Ovary (tissue), 10 donors: ENCODE measurements at places on chromosomes 6 and 20.
A peak's percentile ranks its signal among the peaks of the same experiment; 100 is the strongest.

DNA sequence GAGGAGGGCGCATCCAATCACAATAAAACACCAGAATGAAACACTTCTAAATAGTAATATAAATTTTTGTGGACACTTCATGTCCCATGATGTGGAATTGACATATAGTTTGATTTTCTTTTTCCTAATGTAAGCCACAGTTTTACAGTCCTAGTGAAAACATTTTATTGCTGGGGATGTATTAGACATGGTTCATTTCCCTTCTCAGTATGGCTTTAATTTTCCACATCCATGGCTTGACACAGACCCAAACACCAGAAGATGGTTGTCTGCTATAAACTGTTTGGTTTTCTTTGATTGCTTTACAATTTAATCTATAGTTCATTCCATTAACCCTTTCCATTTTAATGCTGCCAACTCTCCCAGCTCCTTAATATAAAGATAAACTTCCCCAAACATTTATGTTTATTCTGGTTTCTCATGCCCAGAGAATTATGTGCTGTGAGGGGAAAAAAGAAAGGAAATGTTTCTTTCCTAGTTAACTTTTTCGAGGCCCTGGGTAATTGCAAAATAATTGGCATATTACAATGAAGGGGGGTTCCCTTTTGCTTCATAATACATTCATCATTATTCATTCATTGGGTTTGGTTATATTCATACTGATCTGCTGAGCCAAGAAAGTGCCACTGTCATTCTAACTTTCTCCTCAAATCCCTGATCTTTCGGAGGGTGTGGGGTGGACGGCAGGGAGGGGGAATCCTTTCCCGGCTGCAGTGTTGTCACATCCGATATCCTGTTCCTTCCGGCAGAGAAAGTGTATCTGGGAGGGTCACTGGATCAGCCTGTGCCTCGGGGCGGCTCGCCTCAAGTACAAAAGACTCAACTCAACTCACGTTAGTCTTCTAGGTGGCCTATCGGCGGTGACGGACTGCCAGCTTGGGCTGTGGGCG, 127.6 kb upstream of the TFAP2D start:
- H3K36me3 ChIP-seq = no peaks in the 10 kb centered on the region
- H3K4me1 ChIP-seq = no peaks in the 10 kb centered on the region
- H3K27ac ChIP-seq = no peak overlapping the region
- H3K4me3 ChIP-seq = no peak overlapping the region

- H3K27ac ChIP-seq = no peak overlapping the region
- no peaks in the 10 kb centered on the region for H3K36me3 ChIP-seq
- H3K4me3 ChIP-seq = no peak overlapping the region
Measured at GRCh38 chr6:170082067-170082466, 208.8 kb downstream of the DLL1 start.

DNA sequence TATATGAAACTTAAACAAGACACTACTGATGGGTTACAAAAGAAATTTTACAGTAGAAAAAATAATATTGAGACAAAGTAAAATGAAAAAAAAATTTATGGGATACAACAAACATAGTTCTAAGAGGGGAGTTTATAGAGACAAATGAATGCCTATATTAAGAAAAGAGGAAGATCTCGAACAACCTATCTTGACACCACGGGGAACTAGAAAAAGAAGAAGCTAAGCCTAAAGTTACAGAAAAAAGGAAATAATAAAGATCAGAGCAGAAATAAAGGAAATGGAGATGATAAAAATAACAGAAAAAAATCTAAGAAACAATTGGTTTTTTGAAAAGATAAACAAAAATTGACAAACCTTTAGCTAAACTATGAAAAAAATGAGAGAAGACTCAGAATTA, 9.1 kb upstream of the ECHDC1 start:
- H3K4me3 ChIP-seq = no peak overlapping the region
- no peak overlapping the region for H3K27ac ChIP-seq
- H3K36me3 ChIP-seq = no peaks in the 10 kb centered on the region
- no peak for DNase-seq
- no peaks in the 10 kb centered on the region for H3K27me3 ChIP-seq
- H3K4me1 ChIP-seq = no peaks in the 10 kb centered on the region

DNA sequence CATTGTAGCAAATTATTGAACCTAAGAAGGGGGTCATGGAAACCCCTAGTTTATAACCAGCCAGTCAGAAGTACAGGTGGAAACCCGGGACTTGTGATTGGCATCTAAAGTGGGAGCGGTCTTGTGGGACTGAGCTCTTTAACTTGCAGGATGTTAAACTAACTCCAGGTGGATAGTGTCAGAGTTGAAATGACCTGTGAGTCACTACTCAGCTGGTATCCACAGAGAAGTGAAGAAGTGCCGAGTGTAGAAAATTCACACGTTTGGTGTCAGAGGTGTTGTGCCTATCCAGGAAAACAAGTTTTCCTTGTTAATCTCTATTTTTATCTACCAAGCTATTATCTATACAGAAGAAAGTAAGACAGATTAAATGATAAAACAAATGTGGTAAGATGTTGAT, 179.7 kb downstream of the ADGRG6 start:
- no peaks in the 10 kb centered on the region for H3K36me3 ChIP-seq
- no peaks in the 10 kb centered on the region for H3K4me1 ChIP-seq
- no peaks in the 10 kb centered on the region for H3K27me3 ChIP-seq
- no peak for DNase-seq

- DNase-seq = no peak
- no peaks in the 10 kb centered on the region for H3K36me3 ChIP-seq
- H3K4me1 ChIP-seq = peaks cover 2% of the 10 kb centered on the region
- no peaks in the 10 kb centered on the region for H3K27me3 ChIP-seq
- H3K4me3 ChIP-seq = no peak overlapping the region
Measured at GRCh38 chr6:43683708-43684455, 3.7 kb downstream of the MRPS18A start.

GRCh38 chr6:106530026-106530425, 99.3 kb downstream of the RTN4IP1 start:
- no peaks in the 10 kb centered on the region for H3K4me1 ChIP-seq
- H3K27me3 ChIP-seq = no peaks in the 10 kb centered on the region
- H3K27ac ChIP-seq = no peak overlapping the region
- H3K4me3 ChIP-seq = no peak overlapping the region
- DNase-seq = no peak

DNA sequence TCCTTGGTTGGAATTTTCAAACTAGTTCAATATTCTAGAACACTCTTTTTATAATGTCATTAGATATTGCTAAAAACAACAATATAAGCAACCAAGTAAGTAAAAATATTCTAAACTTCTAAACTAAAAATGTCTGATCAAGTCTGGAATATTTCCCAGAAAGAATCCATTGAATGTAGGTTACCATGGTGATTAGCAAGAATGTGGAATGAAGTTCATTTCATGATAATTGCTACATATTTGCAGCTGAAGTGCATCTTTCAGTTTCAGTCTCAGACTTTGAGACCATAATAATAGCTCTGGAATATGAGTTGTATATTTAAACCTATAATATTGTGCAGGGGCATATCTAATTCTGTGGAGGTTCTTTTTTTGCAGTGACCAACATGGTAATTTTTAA, 61.0 kb upstream of the NKAIN2 start:
- no peaks in the 10 kb centered on the region for H3K36me3 ChIP-seq
- no peak overlapping the region for H3K4me3 ChIP-seq
- H3K4me1 ChIP-seq = no peaks in the 10 kb centered on the region
- no peak overlapping the region for H3K27ac ChIP-seq
- no peak for DNase-seq
- H3K27me3 ChIP-seq = no peaks in the 10 kb centered on the region

GRCh38 chr20:31474758-31475427, at the start of the genes DEFB124 and REM1:
Gene DEFB124 (minus strand): TSS chr20:31475127. CDS start chr20:31473013, 2,114 bp downstream.
Gene REM1 (plus strand): TSS chr20:31475288. CDS start chr20:31476446, 1,158 bp downstream.
- no peaks in the 10 kb centered on the region for H3K27me3 ChIP-seq
- peaks cover 2% of the 10 kb centered on the region for H3K4me1 ChIP-seq
- no peaks in the 10 kb centered on the region for H3K36me3 ChIP-seq
- peak within 1 kb of the TSS; percentile 42 for H3K27ac ChIP-seq
- H3K4me3 ChIP-seq = peak within 1 kb of the TSS; percentile 43

GRCh38 chr6:122198922-122199321, 200.5 kb upstream of the HSF2 start:
- no peak for DNase-seq
- no peak overlapping the region for H3K27ac ChIP-seq
- H3K4me1 ChIP-seq = no peaks in the 10 kb centered on the region
- H3K4me3 ChIP-seq = no peak overlapping the region
- H3K36me3 ChIP-seq = no peaks in the 10 kb centered on the region
- no peaks in the 10 kb centered on the region for H3K27me3 ChIP-seq

DNA sequence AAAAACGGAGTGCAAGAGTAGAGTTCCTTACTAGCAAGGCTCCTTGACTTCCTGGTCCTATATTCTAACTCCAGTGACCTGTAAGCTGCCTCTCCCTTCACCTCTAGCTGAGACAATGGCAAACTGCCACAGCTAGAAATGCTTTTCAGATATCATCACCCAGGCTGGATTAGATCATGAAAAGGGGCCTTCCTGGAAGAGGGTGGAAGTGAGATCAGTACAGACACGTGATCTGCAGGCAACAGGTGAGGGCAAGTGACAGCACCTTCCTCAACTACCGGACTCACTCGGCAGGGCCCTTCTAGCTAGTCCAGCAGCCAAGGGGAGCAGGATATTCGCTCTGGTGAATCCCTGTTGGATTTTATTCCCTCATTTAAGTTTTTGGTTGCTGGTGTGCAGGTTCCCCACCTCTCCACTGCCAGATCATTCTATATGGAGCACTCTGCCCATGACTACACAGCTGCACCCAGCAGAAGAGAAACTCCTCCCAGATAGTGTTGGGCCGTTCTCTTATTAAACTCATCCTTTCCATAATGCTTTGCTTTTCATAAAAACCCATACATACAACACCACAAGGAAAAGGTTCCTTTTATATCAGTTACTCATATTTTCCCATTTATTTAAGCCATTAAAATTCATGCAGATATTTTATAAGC, 26.4 kb upstream of the FAM83C start:
- H3K36me3 ChIP-seq = no peaks in the 10 kb centered on the region
- no peak overlapping the region for H3K27ac ChIP-seq
- no peak for DNase-seq
- no peaks in the 10 kb centered on the region for H3K27me3 ChIP-seq
- H3K4me1 ChIP-seq = no peaks in the 10 kb centered on the region
- H3K4me3 ChIP-seq = no peak overlapping the region

GRCh38 chr6:71982389-71982788, 96.0 kb downstream of the RIMS1 start:
- no peaks in the 10 kb centered on the region for H3K36me3 ChIP-seq
- DNase-seq = no peak

- H3K4me3 ChIP-seq = no peak overlapping the region
- DNase-seq = no peak
- H3K27me3 ChIP-seq = no peaks in the 10 kb centered on the region
- H3K4me1 ChIP-seq = peaks cover 2% of the 10 kb centered on the region
- H3K36me3 ChIP-seq = no peaks in the 10 kb centered on the region
Measured at GRCh38 chr6:166052837-166053236, 114.8 kb downstream of the TBXT start.

DNA sequence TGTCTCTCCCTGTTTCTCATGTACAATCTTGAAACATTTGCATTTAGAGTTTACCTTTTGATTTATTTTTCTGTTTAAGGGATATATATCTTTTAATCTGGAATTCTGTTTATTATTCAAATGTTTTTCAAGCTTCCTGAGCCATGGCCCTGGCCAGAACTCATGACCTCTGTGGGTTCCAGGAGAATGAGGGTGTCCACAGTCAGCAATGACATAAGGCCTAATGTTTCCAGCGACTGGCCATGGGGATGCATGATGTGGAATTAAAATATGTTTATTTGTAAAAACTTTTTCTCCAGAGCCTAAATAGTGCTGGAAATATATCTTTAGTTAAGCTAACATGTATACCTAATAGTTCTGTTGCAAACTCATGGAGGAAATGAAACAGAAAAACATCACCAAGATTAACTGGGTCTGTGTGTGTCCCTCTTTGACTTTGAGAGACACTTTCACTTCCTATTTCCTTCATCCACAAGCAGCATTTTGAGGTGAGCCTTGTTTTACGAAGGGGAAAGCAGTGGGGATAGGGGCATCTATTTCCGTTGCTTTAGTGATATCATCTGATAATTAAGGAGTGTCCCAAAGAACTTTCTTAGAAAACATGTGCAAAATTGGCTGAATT, 87.6 kb downstream of the SMOC2 start:
- no peak overlapping the region for H3K27ac ChIP-seq
- H3K4me3 ChIP-seq = no peak overlapping the region
- H3K36me3 ChIP-seq = no peaks in the 10 kb centered on the region
- H3K27me3 ChIP-seq = no peaks in the 10 kb centered on the region
- no peak for DNase-seq

DNA sequence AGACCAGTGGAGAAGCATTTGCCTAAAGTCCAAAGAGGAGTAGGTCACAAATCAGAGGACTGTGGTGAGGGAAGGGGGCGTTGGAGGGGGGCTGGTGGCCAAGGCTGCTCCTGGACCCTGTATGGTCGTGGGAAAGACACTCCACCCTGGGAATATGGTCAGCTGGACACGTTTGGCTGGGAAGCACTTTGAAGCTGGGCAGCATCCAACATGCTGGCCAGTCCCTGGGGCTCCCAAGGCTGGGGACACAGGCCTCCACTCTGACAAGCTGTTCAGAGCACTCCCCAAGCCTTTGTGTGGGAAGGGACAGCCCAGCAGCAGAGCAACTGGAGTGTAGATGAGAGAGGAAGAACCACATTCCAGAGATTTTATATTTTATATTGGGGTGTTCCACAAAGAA, 203.2 kb downstream of the ANKRD60 start:
- H3K4me1 ChIP-seq = peaks cover 6% of the 10 kb centered on the region
- no peaks in the 10 kb centered on the region for H3K36me3 ChIP-seq
- no peak for DNase-seq
- no peaks in the 10 kb centered on the region for H3K27me3 ChIP-seq
- no peak overlapping the region for H3K4me3 ChIP-seq

- H3K27me3 ChIP-seq = no peaks in the 10 kb centered on the region
- no peaks in the 10 kb centered on the region for H3K4me1 ChIP-seq
- H3K36me3 ChIP-seq = no peaks in the 10 kb centered on the region
- H3K27ac ChIP-seq = no peak overlapping the region
- DNase-seq = no peak
Measured at GRCh38 chr6:144978208-144978607, 693.1 kb downstream of the UTRN start.

- DNase-seq = no peak
- H3K4me1 ChIP-seq = no peaks in the 10 kb centered on the region
- H3K27ac ChIP-seq = no peak overlapping the region
- no peak overlapping the region for H3K4me3 ChIP-seq
- H3K27me3 ChIP-seq = peaks cover 2% of the 10 kb centered on the region
Measured at GRCh38 chr6:158416883-158417759, 104.9 kb downstream of the TULP4 start.

DNA sequence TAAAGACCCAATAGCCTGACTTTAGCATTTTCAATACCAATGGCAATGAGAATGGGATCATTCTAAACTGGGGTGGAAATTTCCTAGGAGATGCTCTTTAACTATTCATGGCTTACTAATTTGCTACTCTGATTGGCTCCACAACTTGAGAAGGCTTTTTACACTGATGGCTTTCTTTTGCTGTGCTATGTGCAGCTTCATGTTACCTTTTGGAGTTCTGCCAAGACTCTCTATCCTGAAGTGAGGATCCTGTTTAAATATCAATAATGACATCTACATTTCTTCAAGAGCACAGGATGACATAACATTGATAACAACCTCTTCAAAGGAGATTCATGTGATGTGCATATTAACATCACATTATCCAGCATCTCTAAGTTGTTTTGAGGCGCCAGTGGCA, 43.4 kb upstream of the SIRPG start:
- DNase-seq = no peak
- H3K27me3 ChIP-seq = no peaks in the 10 kb centered on the region
- no peaks in the 10 kb centered on the region for H3K4me1 ChIP-seq
- H3K4me3 ChIP-seq = no peak overlapping the region
- no peak overlapping the region for H3K27ac ChIP-seq
- no peaks in the 10 kb centered on the region for H3K36me3 ChIP-seq
